Prostate gland (tissue), 2 donors: ENCODE measurements at places on chromosomes 7 and 10.
A peak's percentile ranks its signal among the peaks of the same experiment; 100 is the strongest.

DNA sequence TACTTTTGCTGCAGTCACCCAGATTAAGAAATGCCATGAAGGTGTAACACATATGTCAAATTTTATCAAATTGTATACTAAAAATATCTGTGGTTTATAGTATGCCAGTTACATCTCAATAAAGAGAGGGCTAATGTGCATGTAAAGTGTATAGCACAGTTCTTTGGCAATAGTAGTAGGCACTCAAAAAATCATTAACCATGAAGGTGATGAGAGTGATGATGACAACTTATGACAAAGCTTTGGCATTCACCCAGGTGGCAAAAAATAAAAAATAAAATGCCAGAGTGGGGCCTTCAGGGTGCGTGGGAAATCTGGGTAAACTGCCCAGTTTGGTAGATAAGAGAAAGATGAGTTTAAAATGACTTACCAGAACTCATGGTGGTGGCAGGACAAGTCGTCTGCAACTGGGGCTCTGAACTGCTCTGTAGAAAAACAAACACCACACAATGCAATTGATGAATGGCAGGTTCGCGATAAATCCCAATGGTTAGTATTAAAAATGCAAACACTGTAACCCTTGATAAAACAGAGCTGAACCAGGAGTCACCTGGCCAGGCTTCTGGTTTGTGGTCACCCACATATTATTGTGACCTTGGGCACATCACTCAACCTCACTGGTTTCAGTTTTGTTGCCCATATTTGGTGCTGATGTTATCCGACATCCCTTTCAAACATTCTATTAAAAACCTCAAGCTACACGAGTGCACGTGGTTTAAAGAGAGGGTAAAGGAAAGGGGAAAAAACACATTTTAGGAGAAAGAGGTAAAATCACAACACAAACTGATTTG, 120.2 kb downstream of the SORBS1 start:
- no peaks in the 10 kb centered on the region for H3K4me1 ChIP-seq
- DNase-seq = no peak
- no peak overlapping the region for H3K4me3 ChIP-seq

- H3K27ac ChIP-seq = no peak overlapping the region
- DNase-seq = no peak
- no peaks in the 10 kb centered on the region for H3K36me3 ChIP-seq
- H3K4me3 ChIP-seq = no peak overlapping the region
These were observed 393.7 kb upstream of the MBL2 start for GRCh38 chr10:53166325-53166724.

- DNase-seq = no peak
- no peaks in the 10 kb centered on the region for H3K36me3 ChIP-seq
- H3K4me3 ChIP-seq = no peak overlapping the region
- H3K4me1 ChIP-seq = no peaks in the 10 kb centered on the region
These were observed 47.1 kb upstream of the SVIL start for GRCh38 chr10:29681676-29682448.

DNA sequence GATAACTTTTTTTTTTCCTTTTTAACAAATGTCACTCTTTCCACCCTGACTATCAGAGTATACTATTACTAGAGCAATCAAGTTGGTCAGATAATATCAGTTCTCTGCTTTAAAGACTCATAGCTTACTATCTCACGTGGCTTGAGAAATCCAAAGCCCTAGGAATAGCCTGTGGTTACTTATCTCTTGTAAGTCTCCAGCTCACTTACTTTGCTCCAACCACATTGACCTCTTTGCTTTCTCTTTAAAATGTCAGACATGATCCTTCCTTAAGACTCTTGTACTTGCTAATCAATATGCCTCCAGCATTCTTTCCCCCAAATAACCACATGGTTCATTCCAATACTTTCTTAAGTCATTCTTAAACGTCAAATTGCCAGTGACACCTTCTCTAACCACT, 1292.2 kb downstream of the REEP3 start:
- H3K4me1 ChIP-seq = no peaks in the 10 kb centered on the region
- H3K4me3 ChIP-seq = no peak overlapping the region
- H3K36me3 ChIP-seq = no peaks in the 10 kb centered on the region
- H3K27ac ChIP-seq = no peak overlapping the region
- no peak for DNase-seq

- H3K4me1 ChIP-seq = no peaks in the 10 kb centered on the region
- DNase-seq = no peak
- no peak overlapping the region for H3K4me3 ChIP-seq
- no peaks in the 10 kb centered on the region for H3K36me3 ChIP-seq
- H3K27me3 ChIP-seq = no peaks in the 10 kb centered on the region
- no peak overlapping the region for H3K27ac ChIP-seq
These were observed 22.8 kb upstream of the AGMO start for GRCh38 chr7:15584575-15584974.

DNA sequence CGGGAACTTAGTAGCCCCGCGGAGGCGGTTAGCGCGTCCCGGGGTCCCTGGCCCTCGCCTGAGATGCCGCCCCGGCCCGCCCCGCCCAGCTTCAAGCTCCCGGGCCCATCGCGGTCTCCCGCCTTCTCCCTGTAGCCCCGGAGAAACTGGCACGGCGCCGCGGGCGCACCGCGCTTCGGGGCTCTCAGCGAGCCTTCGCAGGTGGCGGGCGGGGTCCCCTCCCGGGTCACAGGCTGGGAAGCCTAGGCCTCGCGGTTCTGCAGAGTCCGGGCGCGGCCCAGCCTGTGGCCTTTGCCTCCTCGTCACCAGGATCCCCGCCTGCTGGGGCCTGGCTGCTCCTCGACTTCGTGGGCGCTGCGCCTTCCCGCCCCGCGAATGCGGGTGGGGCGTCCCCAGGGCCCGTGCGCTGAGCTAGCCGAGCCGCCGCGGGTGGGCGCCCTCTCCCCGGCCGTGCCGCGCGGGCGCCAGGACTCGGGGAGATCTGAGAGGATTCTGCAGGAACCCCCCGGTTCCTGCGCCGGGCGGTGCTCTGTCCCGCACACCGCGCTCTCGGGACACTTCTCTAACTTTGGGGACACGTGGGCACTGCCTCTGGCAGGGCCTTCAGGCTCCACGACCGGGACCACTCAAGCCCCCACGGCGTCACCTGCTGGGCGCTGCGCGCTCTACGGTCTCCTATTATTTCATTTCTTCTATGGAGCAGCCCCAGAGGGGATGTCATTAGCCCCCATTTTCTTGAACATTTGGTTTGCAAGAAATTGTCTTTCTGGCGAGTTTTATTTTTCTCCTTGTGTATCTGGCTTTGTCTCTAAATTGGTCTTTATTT, 682 bp upstream of the RGS10 start:
- no peaks in the 10 kb centered on the region for H3K27me3 ChIP-seq
- H3K27ac ChIP-seq = peak overlapping the region; percentile 76
- peak overlapping the region; percentile 85 for H3K4me3 ChIP-seq
- no peaks in the 10 kb centered on the region for H3K36me3 ChIP-seq

DNA sequence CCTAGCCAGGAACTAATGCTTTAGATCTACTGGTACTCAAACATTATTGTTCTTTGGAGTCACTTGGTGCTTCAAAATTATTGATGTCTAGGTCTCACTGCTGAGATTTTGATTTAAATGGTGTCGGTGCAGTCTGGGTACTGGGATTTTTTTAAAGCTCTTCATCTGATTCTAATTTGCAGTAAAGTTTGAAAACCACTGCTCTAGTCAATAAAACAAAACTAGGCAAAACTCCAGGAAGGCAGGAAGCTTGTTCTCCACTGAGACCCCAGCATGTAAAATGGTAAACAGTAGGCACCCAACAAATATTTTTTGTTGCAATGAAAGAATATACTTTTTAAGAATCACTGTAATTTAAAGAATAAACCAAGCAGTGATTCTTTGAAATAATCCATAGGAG, 49.7 kb downstream of the ADD3 start:
- no peaks in the 10 kb centered on the region for H3K36me3 ChIP-seq
- H3K4me3 ChIP-seq = no peak overlapping the region
- DNase-seq = no peak
- no peaks in the 10 kb centered on the region for H3K4me1 ChIP-seq

DNA sequence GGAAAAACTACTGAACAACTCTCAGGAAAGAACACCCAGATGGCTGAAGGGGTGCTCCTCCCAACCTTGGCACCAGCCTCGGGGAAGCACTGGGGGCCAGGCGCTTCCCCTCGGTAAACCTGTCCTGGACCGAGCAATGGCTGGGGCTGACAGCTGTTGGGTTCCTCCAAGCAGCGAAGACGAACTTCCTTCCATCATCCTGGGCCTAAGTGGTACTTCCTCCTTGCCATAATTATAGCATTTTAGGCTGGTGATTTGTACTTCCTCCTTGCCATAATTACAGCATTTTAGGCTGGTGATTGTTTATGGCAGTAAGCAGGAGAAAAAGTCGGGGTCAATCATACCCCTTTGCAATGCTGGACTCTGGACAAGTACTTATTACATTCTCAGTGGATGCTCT, 69.3 kb downstream of the MYOF start:
- no peak for DNase-seq
- H3K36me3 ChIP-seq = no peaks in the 10 kb centered on the region
- H3K4me3 ChIP-seq = no peak overlapping the region
- no peaks in the 10 kb centered on the region for H3K27me3 ChIP-seq
- H3K27ac ChIP-seq = no peak overlapping the region
- H3K4me1 ChIP-seq = no peaks in the 10 kb centered on the region

GRCh38 chr10:117663750-117664149, 121.2 kb downstream of the EMX2 start:
- no peak overlapping the region for H3K27ac ChIP-seq
- H3K27me3 ChIP-seq = no peaks in the 10 kb centered on the region
- DNase-seq = no peak
- H3K4me3 ChIP-seq = no peak overlapping the region

GRCh38 chr10:79149662-79150443, 81.1 kb downstream of the ZMIZ1 start:
- no peak for DNase-seq
- H3K36me3 ChIP-seq = no peaks in the 10 kb centered on the region
- peak overlapping the region; percentile 71 for H3K27ac ChIP-seq
- no peaks in the 10 kb centered on the region for H3K27me3 ChIP-seq
- no peak overlapping the region for H3K4me3 ChIP-seq

- no peak overlapping the region for H3K27ac ChIP-seq
- no peaks in the 10 kb centered on the region for H3K36me3 ChIP-seq
- H3K27me3 ChIP-seq = peaks cover 1% of the 10 kb centered on the region
- no peaks in the 10 kb centered on the region for H3K4me1 ChIP-seq
These were observed 46.4 kb downstream of the CREB5 start for GRCh38 chr7:28458732-28459131.

DNA sequence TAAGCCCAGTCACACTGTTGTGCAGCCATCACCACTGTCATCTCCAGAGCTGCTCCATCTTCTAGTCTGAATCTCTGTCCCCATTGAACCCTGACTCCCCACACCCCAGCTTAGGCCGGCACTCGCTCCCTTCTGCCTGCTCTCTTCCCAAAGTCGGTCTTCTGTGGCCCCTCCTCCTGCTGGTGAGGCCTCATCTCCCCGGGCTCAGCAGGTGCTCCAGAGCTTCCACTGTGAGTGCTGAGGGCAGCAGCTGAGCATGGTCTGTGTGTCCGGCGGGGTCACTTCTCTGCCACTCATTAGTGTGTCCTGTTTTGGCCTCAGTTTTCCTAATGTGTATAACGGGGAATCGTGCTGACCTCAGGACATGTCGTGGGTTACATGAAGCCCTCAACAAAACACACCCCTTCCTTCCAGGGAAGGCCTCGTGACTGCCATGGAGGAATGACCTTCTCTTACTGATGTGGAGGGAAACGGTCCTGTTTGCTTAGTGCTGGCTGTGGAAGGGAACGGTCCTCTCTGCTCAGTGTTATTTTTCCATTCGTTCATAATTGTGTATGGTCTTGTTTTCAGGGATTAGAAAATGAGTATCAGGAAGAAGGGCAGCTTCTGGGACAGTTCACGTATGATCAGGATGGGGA, 4.3 kb upstream of the GET4 start:
- DNase-seq = no peak
- peaks cover 7% of the 10 kb centered on the region for H3K4me1 ChIP-seq
- H3K27me3 ChIP-seq = no peaks in the 10 kb centered on the region
- no peaks in the 10 kb centered on the region for H3K36me3 ChIP-seq

- H3K4me1 ChIP-seq = no peaks in the 10 kb centered on the region
- no peak for DNase-seq
- no peak overlapping the region for H3K4me3 ChIP-seq
- H3K36me3 ChIP-seq = no peaks in the 10 kb centered on the region
- H3K27ac ChIP-seq = no peak overlapping the region
- H3K27me3 ChIP-seq = no peaks in the 10 kb centered on the region
These were observed 9.3 kb upstream of the OR6V1 start for GRCh38 chr7:143042790-143043271.

- no peaks in the 10 kb centered on the region for H3K36me3 ChIP-seq
- H3K27ac ChIP-seq = no peak overlapping the region
- no peak for DNase-seq
- H3K4me1 ChIP-seq = no peaks in the 10 kb centered on the region
- no peak overlapping the region for H3K4me3 ChIP-seq
- no peaks in the 10 kb centered on the region for H3K27me3 ChIP-seq
These were observed 229.3 kb downstream of the MAD1L1 start for GRCh38 chr7:2003451-2003930.

- H3K36me3 ChIP-seq = no peaks in the 10 kb centered on the region
- H3K4me1 ChIP-seq = no peaks in the 10 kb centered on the region
- no peak for DNase-seq
These were observed 63.5 kb upstream of the ZMIZ1 start for GRCh38 chr10:79005126-79005810.

GRCh38 chr10:78915190-78915518, 153.6 kb upstream of the ZMIZ1 start:
- H3K27me3 ChIP-seq = no peaks in the 10 kb centered on the region
- H3K36me3 ChIP-seq = no peaks in the 10 kb centered on the region
- no peak overlapping the region for H3K27ac ChIP-seq
- H3K4me1 ChIP-seq = no peaks in the 10 kb centered on the region

GRCh38 chr10:74927701-74928100, 101.3 kb downstream of the KAT6B start:
- DNase-seq = no peak
- no peaks in the 10 kb centered on the region for H3K36me3 ChIP-seq
- H3K4me3 ChIP-seq = no peak overlapping the region

- no peak overlapping the region for H3K27ac ChIP-seq
- peaks cover 10% of the 10 kb centered on the region for H3K27me3 ChIP-seq
- no peak overlapping the region for H3K4me3 ChIP-seq
- H3K36me3 ChIP-seq = no peaks in the 10 kb centered on the region
These were observed 9.5 kb upstream of the TLX1 start for GRCh38 chr10:101121654-101122031.

DNA sequence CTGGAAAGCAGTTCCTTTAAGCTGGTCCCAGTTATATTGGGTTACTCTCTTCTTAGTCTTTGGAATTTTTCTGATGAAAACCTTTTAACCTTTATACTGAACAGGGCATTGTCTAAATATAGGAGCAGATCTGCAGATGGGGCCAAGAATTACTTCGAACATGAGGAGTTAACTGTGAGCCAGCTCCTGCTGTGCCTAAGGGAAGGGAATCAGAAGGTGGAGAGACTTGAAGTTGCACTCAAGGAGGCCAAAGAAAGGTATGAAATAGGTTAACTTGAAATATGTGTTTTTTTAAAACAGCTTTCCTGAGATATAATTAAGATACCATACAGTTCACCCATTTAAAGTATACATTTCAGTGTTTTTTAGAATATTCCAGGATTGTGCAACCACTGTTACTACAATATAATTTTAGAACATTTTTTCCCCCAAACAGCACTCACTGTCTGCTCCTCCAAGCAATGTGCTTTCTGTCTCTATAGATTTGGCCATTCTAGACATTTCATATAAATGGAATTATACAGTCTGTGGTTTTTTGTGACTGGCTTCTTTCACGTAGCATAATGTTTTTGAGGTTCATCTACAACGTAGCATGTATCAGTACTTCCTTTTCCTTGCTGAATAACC, 18.9 kb downstream of the OPTN start:
- DNase-seq = no peak
- H3K27ac ChIP-seq = no peak overlapping the region
- no peaks in the 10 kb centered on the region for H3K27me3 ChIP-seq

GRCh38 chr10:117363028-117363427, 12.2 kb downstream of the PDZD8 start:
- H3K27ac ChIP-seq = no peak overlapping the region
- no peaks in the 10 kb centered on the region for H3K27me3 ChIP-seq
- H3K4me1 ChIP-seq = peaks cover 7% of the 10 kb centered on the region
- DNase-seq = no peak
- H3K4me3 ChIP-seq = no peak overlapping the region
